ENCODE measurements at places on chromosomes 2 and 18.

GRCh38 chr2:77520641-77521547, 1.3 kb downstream of the LRRTM4 start:
- DNase-seq, result no peak

GRCh38 chr18:46224181-46224775, 120.1 kb downstream of the HAUS1 start:
- no peak for DNase-seq

DNA sequence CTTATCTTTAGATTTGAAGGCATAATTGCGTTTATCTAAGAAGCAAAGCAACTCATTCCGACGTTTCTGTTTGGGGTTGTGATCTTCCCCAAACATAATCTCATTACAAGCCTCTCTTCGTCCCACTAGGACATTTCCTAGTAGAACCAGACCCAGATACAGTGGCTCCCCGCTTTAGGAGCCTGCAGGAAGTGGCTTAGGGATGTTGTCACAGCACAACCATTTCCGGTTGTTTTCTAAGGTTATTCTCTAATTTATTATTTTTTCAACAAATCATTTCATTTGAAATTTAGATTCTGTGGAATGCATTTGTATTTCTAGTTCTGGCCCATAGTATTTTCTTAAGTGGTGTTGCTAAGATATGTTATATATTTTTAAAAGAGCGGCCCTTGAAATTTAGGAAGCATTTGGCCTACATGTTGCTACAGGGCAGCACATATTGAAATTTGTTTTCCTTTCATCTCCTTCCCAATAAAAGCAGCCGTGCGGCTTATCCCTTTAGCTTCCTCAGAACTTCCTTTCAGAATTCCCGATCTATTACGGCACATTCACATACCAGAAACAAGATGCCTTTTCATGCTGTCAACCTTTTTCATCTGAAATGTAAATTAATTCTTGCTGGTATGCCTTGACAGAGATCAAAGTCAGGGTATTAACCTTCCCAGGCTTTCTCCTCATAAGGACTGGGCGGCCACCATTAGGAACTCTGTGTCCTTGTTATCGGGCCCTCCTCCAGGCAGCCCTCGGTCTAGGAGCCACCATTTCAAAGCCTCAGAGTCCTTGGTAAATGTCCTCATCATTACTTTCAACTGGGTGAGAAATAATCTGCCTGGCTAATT, 210.9 kb upstream of the SP5 start:
- DNase-seq, result no peak

- no peak for DNase-seq
Observed at GRCh38 chr2:8527031-8527430, 154.8 kb upstream of the ID2 start.

DNA sequence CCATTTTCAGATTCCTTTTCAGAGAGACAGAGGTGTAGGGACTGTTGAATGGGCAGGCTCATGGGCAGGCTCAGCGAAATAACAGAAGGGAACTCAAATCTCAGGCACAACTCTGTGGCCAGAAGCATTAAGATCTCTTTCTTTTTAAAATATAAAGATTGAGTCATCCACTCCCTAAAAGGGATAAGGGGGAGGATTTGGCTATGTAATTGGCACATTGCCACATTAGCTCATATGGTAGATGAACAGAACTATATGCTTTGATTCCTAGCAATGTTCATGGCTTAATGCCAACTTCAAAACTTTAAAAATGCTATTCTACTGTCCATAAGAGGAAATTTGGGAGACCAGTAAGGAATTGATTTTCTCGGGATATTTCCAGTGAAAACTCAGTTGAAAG, 53.8 kb upstream of the SLC5A7 start:
- no peak for DNase-seq

DNA sequence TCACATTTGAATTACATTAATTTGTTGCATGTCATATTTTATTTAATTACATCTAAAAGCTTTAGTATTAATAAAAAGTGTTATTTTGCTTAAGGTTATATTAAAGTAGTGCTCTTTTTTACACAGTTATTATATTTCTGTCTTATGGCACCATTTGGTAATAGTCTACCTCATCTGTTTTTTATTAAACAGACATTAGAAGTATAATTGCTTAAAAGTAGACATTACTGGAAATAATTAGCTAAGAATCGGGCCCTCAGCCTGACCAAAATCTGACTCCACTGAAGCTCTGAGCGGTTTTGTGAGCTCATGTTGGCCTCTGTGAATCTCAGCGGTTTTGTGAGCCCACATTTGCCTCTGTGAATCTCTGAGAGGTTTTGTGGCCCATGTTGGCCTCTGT, 102.5 kb upstream of the SNTG2 start:
- DNase-seq, result no peak

DNA sequence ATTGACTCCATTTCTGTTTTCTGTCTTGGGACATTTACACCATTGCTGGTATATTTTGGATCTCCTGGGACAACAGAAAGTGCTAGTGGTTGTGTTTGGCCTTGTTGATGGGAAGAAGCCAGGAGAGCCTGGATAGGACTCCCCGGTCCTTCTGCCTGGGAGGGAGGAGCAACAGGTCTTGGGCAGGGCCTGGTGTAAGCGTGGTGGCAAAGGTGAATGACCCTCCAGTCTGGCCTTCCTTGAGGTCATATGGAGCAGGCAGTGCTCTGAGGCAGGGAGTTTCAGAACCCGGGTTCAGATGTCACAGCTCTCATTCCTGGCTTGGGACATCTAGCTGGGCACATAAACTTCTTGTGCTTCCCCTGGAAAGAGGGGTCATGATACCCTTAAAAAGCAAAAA, 56.0 kb upstream of the RBM44 start:
- no peak for DNase-seq

GRCh38 chr2:116687371-116687770, 1127.1 kb upstream of the DDX18 start:
- DNase-seq, result no peak

GRCh38 chr18:45006934-45007333, 326.2 kb downstream of the SETBP1 start:
- DNase-seq, result no peak

GRCh38 chr2:29295845-29296244, 180.6 kb downstream of the CLIP4 start:
- DNase-seq, result no peak

- no peak for DNase-seq
Observed at GRCh38 chr2:231816327-231817026, 30.2 kb downstream of the COPS7B start.

GRCh38 chr2:37795938-37796337, 124.5 kb upstream of the CDC42EP3 start:
- no peak for DNase-seq

Data from frontal cortex (tissue), 4 donors.